ENCODE measurements at places on chromosomes 5 and 9.

- DNase-seq = no peak
Observed at GRCh38 chr9:86486891-86487837, 133.0 kb upstream of the TUT7 start.

GRCh38 chr9:76835571-76836283, 70.2 kb downstream of the PRUNE2 start:
- DNase-seq = no peak

GRCh38 chr9:130663258-130663976, 977 bp upstream of the PRDM12 start:
- DNase-seq = peak; percentile 53

- DNase-seq = no peak
Observed at GRCh38 chr5:147446523-147446922, 63.3 kb downstream of the DPYSL3 start.

DNA sequence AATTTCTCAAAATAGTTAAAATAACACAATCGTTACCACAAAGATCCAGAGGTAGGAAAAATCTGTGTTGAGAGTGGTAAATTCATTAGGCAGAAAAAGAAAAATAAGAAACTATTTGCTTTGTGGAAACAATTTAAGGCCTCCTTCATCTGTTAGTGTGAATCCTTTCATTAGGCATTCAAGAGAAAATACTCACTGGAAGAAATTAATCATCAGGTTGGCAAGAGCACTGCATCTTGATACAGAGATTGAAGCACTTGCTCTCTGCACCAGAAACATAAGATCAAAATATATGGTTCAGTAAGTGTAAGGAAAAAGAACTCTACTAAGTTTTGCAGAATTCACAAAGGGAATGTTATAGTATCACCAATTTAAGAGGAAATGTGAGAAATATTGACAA, 44.4 kb downstream of the TTC39B start:
- DNase-seq = no peak

DNA sequence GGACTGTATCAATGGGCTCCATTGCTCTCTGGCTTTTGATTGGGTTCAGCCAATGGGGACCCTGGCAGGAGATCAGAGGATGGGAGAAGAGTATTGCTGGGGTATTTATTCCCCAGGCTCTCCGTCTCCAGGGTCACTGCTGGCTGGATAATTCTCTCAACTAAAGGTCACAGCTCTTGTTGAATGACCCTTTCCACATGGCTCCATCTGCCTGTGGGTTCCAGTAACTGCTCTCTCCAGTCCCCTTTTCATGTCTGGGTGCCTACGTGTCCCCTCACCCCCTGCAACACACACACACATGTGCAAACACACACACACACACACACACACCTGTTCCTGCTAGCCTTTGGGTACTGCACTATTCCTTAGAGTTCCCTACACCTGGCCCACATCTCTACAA, 53.9 kb upstream of the RIC1 start:
- no peak for DNase-seq

DNA sequence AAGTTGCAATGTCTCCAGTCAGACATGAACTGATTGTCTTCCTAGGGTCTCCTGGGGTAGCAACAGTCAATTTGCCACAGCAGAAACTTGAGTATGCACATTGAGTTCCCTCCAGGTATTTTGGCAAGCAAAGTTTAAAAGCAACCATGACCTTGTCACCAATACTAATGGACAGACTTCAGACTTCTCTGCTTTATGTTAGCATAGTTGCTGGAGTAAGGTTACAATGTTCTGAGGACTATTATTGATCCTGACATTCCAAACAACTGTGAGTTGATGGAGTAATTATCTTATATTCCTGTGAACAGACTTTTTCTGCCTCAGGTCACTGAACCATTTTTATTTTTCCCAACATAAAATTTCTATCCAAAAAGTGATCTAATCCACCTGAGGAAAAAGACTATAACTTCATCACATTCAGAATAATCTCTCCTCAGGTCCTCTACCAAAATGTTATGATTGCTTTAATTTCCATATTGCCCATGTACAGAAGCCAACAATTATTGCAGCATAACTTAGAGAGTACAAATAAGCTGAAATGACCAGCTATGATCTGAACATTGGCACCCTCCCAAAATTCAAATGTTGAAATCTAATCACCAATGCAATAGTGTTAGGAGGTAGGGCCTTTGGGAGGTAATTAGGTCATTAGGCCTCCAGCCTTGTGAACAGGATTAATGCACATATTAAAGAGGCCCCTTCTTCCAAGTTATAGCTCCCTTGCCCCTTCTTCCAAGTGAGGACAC, 228.3 kb downstream of the PDE4D start:
- no peak for DNase-seq

GRCh38 chr5:138637256-138637655, 62.1 kb upstream of the HSPA9 start:
- no peak for DNase-seq

Measured in nephron progenitor cell (in vitro differentiated cells).